Mucosa of gallbladder (tissue), 1 donor: ENCODE measurements at places on chromosomes 6 and 20. TPM values are rescaled to one million over a fixed set of nuclear protein-coding genes. Genes with fewer than 3 reads are reported as not detected.
A peak's percentile ranks its signal among the peaks of the same experiment; 100 is the strongest.

The UTRN gene
- total RNA-seq, result 107 TPM

The SPATS1 gene
- not detected for total RNA-seq

The SMOC2 gene
- total RNA-seq, result 213 TPM

The GNAS-AS1 gene
- total RNA-seq, result 1.6 TPM

The GPX5 gene
- not detected for total RNA-seq

The RIPOR3 gene
- 6.4 TPM for total RNA-seq

The GNMT gene
- 0.52 TPM for total RNA-seq

The PTCHD4 gene
- not detected for total RNA-seq

The HMGN3 gene
- total RNA-seq, result 76.4 TPM

The PLCB4 gene
- total RNA-seq, result 27.2 TPM

The C20orf202 gene
- total RNA-seq, result 0.66 TPM

- no peak for DNase-seq
Observed at GRCh38 chr20:5041433-5041832, 40.1 kb upstream of the SLC23A2 start.

DNA sequence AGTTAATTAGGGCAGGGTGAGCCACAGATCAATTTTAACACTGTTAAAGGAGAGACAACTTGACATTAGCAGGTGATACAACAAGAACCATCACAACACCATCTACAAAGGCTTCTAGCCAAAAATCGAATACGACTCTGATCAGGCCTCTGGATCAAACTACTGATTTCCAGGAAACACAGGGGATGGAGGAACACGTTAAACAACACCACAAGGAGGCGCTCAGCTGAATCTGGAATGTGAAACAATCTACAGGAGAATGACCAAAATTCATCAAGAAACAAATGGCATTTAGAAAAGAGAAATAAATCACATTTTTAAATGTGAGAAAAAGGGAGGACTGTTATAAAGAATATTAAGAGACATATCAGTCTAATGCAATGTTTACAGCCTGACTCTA is 13.5 kb upstream of the MAFB start:
- DNase-seq, result no peak

GRCh38 chr6:6723361-6723760 is 134.8 kb downstream of the LY86 start:
- no peak for DNase-seq

GRCh38 chr20:9949563-9949962 is 85.2 kb upstream of the ANKEF1 start:
- DNase-seq, result peak; percentile 40

- no peak for DNase-seq
Observed at GRCh38 chr6:147154454-147154853, 49.8 kb upstream of the STXBP5 start.

- DNase-seq, result no peak
Observed at GRCh38 chr20:18678549-18679419, 90.9 kb downstream of the DTD1 start.

- no peak for DNase-seq
Observed at GRCh38 chr6:4125933-4126864, 9.2 kb downstream of the ECI2 start.

- DNase-seq, result no peak
Observed at GRCh38 chr6:76771059-76771634, 692.1 kb downstream of the HTR1B start.

- no peak for DNase-seq
Observed at GRCh38 chr6:2990248-2990931, 9.3 kb upstream of the NQO2 start.

- peak; percentile 80 for DNase-seq
Observed at GRCh38 chr6:36340618-36341454, 4.1 kb upstream of the BNIP5 start.

DNA sequence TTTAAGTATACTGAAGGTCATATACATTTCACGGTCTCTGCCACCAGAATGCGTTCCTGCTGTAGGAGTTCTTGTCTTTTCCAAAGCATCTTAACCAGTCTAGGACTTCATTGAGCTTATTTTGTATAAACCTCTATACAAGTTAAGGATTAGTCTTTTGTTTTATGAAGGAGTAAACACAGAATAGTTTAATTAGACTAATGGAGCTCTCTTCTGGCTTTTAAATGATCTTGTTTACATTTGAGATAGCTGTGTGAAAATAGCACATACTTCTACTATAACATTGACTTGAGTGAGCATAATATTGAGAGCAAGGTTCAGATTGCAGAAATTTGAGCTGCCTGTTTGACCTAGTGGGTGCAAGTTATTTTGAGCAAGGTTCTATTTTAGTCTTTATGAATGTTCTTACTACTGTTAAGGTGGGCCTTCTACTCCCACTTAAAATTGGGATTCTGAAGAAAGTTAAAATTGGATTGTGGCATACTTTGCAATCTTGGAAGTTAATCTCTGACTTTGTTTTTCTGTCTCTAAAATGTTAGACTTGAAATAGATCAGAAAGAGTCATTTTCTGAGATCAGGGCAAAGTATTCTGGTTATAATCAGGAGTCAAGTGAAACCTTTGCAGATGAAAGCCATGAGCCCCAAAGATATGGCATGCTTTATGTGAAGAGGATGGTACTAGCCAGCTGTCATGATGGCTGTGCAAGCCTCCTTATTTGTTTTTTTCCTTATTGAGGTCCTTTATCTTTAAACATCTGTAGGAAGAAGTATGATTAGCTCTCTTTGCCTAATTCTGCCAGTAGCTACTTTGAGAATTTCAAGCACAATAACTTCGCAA is 41.8 kb downstream of the RPRD1B start:
- DNase-seq, result no peak

DNA sequence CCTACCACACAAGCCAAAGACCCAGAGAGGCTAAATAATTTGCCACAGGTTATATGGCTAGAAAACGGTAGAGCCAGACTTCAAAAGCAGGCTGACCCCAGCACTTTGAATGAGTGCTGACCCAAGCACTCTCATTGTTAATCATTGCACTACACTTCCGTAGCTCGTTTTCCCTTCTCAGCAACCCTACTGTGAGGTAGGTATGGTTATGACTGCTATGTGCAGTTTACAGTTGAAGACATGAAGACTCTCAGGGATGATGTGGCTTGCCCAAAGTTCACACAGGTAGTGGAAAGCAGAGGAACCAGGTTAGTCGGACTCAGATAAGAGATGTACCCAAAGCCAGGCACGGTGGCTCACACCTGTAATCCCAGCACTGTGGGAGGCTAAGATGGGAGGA is 33.5 kb upstream of the RIMS4 start:
- no peak for DNase-seq

DNA sequence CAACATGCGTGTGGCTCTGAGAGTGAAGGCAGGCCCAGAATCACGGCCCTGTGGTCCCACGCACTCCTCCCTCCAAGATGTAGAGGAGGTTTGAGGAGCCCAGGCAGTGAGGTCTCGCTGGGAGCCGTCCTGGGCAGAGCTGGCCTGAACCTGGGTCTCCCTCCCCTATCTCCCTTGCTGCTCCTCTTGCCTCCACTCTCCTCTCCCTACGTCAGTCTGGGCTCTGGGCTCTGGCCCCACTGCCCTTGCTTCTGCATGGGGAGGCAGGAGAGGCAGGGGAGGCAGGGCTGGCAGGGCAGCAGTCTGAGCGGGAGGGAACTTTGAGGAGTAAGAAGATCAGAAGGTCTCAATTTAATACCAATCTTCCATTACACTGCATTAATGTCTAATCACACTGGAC is 375.1 kb downstream of the ZFAND3 start:
- DNase-seq, result no peak

DNA sequence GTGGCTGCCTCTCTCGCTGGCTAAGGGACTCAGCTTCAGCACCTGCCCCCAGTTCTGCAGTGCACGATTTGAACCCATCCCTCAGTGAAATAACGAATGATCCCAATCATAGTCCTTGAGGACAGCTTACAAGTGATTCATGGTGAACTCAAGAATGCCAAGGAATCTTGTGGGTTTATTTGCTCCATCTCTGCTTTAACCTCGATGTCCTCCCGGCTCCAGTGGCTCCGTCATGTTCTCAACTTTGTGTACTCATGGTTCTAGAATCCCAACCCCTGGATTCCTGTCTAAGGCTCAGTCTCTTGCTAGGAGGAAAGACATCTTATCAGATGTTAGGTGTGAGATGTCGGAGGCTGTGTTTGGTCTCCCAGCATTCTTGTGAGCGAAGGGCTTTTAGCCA is 29.0 kb upstream of the GTSF1L start:
- DNase-seq, result no peak

- DNase-seq, result no peak
Observed at GRCh38 chr20:32560482-32560988, 24.6 kb downstream of the NOL4L start.

DNA sequence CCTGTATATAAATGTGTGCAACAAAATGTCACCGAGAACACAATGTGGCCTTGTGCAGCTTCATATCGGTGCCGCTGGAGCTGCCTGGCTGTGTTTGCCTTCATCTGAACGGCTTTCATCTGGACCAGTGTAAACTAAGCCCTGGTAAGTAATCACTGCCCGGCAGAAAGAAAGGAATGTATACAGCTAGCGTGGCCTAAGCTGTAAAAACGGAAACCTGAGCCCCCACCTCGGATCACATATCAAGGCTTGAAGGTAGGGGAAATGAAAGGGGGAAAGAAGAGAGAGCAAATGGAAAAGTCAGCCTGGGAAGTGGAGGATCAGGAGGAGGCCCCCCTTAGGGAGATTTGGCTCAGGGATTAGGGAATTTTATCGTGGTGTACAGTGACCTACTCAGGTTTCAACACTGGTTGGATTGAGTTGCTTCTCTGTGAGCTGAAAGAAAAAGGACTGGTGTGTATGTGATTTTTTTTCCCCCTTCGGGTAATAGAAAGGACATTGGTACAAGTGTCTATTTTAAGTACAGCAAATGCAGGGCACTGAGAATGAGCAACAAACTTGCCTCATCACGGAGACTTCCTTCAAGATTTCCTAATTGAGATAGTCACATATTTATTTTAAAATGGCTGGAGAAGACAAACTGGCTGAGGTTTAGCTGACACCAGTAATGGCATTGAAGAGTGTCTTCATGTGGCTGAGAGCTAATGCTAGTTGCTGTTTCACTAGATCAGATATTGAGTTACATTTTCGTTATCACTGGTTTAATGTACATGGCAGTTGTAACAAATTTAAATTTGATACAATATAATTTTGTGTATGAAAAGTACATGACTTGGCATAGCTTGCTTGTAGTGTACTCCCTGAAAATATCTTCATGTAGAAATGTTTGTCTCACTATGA is 3.5 kb downstream of the SOBP start:
- no peak for DNase-seq

DNA sequence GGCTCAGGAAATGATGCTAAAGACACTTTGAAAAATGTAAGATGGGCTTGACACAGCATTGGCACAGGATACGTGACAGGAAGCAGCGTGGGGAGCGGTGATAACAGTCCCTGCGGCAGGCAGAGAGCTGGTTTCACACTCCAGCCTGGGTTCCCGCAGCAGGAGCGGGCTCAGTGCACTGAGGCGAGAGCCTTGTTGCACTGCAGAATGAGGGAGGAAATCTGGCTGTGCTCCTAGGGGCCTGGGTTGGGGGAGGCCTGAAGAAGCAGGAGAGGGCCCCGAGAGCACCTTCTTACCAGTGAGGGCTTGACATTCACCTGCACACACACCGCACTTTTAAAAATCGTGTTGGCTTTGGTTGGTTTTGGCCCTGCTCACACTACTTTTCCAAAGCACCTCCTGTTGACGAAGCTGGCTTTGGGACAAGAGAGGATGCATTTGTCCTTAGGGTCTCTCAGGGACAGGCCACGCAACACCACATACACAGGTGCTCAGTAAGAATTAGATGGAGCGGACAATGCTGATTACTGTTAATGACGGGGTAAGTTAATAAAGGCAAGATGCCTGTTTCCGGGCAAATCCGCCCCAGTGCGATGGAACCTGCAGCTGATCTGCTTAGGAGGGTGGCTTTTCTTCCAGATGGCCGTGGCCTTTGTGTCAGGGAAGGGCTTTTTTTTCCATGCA is 49.4 kb upstream of the ARMC2 start:
- peak; percentile 43 for DNase-seq
